ENCODE measurements at places on chromosomes 3 and 15.

DNA sequence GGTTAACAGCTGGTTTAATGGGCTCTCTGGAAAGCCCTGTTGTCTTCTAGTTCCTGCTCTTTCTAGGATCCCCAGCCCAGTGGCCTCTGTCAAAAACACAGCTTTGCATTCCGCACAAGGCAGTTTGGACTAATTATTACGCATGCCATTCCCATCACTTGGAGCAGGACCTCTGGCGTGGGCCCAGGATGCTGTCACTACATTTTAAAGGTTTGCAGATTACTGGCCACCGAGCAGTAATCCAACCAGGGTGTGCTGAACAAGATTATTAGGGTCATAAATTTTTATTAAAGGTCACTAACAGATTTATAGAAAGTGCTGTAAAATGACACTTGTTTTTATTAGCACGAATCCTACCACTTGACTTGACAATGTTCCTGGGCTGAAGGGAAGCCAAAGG, 143.6 kb upstream of the SLC6A11 start:
- no peak for DNase-seq

DNA sequence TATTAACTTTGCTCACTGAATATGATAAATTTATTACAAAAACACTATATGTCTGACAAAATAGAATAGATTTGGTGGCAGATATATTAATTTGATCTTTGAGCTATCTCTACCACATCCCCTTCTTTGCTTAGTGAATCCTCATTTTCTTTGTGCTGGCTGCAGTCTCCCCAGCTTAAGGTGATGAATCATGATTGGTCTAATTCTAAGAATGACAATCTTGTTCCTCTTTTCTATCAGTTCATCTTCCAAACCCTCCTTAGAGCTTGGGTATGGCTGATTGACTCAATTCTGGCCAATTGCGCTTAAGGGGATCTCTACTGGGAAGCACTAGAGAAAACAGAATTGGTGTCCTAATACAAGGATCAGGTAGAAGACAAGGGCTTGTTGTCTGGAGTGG, 309.6 kb upstream of the GOLIM4 start:
- DNase-seq, result no peak

DNA sequence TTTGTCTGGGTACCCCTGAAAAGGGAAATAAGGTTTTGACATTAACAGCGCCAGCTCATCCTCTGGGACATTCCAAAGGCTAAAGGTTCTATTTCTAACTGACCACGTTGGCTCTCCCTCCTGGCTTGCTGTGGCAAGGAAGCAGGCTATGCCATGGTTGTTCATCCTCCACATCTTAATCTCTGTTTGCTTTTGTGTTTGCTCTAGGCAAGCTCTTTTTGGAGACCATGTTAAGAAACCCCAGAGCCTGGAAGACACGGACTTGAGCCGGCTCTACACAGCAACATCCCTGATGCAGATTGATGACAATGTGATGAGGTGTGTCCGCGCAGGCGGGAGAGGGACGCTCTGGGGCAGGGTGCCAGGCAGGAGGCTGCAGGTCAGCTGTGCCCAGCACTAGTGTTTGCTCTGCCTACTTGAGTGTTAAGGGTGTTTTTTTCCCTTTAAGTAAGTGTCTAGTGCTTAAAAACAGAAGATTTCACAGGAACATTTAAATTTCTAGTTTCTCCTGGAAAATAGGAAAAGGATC, 33.3 kb downstream of the RLBP1 start:
- no peak for DNase-seq

- DNase-seq, result no peak
Measured at GRCh38 chr15:70120958-70121623, 23.4 kb upstream of the TLE3 start.

DNA sequence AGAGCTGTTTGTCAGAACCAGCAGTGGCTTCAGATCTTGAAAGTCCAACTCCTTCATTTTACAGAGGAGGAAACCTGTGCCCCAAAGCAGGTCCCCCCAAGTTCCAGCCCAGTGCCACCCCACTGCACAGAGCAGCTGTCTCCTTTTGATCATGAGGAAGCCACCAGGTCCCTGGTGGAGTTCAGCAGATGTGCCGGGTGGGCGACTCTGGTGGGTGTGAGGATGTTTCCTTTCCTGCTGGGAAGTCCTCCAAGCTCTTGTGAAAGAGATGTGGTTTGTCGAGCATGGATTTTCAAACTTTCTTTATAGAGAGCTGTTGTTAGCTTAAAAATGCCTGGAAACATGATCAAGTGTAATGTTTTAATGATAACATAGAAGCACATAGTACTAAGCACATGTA, 52.0 kb downstream of the SMAD3 start:
- DNase-seq, result no peak

Measured in stimulated activated CD4-positive, alpha-beta T cell treated with anti-CD3 and anti-CD28 coated beads, Interleukin-2, amount 100 ng/mL, for 24 hours (primary cell).